ENCODE measurements at places on chromosomes 16 and 17.

GRCh38 chr16:21069986-21070385 lies 80.7 kb downstream of the DNAH3 start:
- DNase-seq = no peak

GRCh38 chr16:88911136-88911945 lies 44.9 kb upstream of the PABPN1L start:
- DNase-seq = no peak

GRCh38 chr17:45332989-45333701 lies 16.3 kb upstream of the MAP3K14 start:
- DNase-seq = no peak

DNA sequence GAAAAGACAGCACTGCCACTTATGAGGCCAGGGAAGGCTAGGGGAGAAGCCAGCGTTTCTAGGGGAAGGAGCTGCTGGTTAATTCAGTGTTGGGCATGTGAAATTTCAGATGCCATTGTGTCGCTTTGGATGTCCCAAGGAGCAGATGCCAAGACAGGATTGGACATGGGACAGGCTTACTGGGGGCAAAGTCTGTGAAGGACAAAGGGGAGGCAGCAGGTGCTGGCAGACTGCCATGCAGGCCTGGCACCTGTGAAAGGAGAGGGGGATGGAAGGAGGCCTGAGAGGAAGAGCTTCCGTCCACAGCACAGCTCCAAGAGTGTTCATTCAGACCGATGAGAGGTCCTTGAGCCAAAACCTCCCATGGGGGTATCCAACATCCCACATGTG lies 255.5 kb upstream of the RPL38 start:
- no peak for DNase-seq

All from activated CD4-positive, alpha-beta T cell treated with anti-CD3 and anti-CD28 coated beads, Interleukin-2, Interleukin-6, amounts not matched to agents 100 ng/mL and 50 ng/mL, durations not matched to agents 16 hours and 8 hours (primary cell).